ENCODE measurements at places on chromosomes 1 and 21.

- no peak for DNase-seq
Measured at GRCh38 chr21:31948676-31949075, 75.9 kb downstream of the HUNK start.

DNA sequence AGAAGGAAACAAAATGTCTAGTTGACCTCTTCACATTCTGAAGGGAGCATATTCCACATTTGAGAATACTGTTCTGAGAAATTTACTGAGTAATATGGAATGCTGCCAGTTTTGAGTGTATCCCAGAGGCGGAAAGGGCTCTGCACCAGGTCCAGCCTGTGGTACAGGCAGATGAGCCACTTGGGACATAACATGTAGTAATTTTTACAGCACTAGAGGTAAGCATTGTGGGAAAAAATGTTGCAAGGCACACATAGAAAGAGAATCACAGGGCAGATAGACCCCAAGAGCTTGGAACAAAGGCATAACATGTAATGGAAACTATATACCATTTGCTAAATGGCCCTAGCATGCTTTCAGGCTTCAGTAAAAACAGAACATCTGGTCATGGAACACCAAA, 228.5 kb downstream of the USH2A start:
- no peak for DNase-seq

DNA sequence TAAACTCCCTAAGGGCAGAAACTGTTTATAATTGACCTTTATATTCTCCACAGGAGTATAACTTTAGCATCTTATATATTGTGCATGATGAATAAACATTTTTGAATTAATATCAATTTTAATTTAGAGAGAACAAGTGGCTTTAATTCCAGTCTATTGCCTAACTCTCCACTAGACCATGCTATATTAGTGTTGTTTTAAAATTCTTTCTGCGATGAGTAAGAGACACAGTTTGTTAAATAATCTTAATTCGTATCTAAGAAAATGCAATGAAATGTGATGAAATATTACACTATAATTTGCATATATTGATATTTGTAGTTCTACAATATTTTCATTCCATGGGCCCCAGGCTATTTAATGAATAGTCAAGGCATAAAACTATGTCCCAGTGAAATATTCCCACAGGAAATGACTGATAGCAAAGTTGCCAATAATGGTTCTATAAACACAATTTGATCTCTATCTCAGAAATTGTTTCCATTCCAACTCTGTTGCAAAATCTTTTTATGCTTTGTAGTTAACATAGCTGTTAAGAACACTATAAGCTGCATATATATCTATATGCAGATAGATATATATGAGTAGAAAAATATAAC, 2.9 kb upstream of the SYDE2 start:
- no peak for DNase-seq

GRCh38 chr1:240098534-240098933, 6.9 kb downstream of the FMN2 start:
- DNase-seq: no peak

- DNase-seq: no peak
Measured at GRCh38 chr21:34913811-34914210, 135.3 kb downstream of the RUNX1 start.

DNA sequence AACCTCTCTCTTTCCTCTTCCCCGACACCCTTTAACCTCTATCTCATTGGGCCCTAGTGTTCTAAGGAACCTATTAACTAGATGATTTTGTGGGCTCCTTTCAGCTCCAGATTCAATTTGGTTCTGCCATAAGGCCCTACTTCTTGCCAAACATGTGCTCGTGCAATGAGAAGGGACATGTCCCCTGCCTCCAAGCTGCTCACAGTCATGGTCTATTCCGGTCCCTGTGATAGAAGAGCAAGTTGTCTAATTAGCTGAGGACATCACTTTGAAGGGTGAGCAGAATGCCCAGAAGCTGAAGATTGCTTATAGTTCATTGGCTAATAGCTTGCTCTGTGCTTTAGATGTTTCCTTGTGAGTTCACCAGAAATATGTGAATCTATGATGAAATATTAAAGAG, 76.2 kb downstream of the ZNF648 start:
- no peak for DNase-seq

DNA sequence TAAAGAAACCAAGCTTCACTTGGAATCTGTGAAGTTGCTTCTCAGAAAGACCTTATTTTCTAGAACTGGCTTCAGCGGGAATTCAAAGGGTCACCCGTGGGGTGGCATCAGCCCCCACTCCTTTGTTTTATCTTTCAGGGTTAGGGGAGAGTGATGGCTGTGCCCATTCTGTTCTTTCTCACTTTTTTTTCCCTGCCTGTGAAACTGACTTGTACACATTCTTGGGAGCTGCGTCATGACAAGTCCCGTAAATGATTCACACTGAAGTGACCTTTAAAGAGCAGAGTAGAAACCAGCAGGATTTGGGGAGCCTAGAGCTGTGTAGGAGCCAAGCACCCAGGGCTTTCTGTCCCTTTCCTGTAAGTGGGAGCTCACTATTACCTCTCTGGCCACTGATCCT, 43.8 kb downstream of the SLC44A3 start:
- no peak for DNase-seq

GRCh38 chr1:7912145-7912544, 28.5 kb downstream of the TNFRSF9 start:
- DNase-seq: no peak

DNA sequence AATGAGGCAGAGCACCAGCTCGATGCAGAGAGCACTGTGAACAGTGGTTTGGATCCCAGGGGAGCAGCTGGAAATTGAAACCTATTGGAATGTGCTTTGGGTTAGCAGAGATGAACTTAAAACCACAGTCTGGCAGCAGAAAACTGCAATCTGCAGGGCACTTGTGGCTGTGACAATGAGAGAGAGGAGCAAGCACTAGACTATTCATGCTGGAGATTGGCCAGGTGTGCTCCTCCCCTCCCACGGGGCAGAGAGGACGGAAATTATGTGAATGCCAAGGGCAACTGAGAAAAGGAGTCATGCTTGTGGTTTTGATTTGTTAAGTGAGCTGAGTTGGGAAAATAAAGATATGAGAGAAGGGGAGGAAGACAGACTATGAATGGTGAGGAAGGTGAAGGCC, 38.1 kb downstream of the HSD3B2 start:
- no peak for DNase-seq

DNA sequence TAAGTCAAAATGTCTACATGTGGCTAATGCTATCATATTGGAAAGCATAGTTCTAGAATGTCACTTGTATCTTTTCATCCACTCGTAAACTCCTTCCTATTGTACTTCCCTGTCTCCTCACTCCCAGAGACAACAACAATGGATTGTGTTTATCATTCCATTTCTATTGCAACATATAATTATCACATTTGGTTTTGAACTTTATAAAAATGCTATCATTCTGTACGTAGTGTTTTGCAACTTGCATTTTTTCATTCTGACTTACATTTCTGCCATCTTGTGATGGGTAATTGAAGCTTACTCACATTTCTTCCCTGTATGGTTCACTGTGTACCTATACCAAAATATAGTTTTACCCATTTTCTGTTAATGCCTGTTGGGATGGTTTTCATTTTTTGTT, 14.5 kb upstream of the CSF3R start:
- DNase-seq: no peak

DNA sequence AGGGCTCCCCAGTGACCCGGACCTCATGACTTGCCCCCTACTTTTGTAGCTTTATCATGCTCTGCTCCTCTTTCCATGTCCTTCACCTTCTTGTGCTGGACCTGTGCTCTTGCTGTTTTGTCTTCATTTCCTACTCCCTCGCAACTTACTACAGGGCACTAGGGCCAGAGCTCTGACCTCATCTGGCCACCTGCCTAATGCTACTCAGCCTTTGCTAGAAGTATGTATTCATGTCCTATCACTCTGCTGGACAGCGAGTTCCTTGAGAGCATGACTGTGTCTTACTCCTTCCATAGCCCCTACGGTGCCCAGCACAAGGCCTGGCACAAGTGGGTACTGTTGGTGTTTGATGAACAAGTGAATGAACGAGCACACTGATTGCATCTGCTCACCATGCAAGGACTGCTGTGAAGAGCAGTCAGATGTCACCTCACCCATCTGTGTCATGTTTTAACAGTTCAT, 1.9 kb downstream of the MTFR1L start:
- no peak for DNase-seq

GRCh38 chr1:59354709-59355337, 57.9 kb downstream of the FGGY start:
- no peak for DNase-seq

DNA sequence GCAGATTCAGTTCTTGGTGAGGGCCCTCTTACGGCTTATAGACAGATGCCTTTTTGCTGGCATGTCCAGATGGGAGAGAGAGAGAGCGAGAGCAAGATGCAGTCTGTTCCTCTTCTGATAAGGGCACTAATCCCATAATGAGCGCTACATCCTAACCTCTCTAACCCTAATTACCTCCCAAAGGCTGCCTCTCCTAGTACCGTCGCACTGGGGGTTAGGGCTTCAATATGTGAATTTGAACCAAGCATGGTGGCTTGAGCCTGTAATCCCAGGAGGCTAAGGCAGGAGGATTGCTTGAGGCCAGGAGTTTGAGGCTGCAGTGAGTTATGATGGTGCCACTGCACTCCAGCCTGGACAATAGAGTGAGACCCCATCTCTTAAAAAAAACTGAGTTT, 10.5 kb upstream of the SDE2 start:
- no peak for DNase-seq

- no peak for DNase-seq
Measured at GRCh38 chr1:240768979-240769378, 157.0 kb upstream of the GREM2 start.
